ENCODE measurements at places on chromosomes 6 and 20.

DNA sequence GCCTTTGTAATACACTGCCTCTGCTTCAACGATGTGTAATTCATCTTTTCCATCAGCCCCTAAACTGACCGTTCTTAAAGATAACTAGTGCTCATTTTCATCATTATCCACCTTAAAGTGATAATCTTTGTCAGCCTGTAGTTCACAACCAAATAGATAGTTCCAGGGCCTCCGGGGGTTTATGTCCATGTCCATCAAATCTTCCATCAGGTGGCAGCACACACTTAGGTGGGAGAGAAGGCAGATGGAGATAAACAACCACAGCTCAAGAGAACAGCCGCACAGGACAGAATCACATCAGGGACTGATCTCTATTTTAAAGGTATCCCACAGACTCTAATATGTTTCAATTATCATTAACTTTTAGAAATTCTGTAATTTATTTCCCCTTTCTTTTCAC lies 90.9 kb downstream of the LMBRD1 start:
- H3K4me3 ChIP-seq = no peak overlapping the region
- no peaks in the 10 kb centered on the region for H3K4me1 ChIP-seq
- peaks cover 16% of the 10 kb centered on the region for H3K36me3 ChIP-seq
- DNase-seq = no peak
- H3K27ac ChIP-seq = no peak overlapping the region

DNA sequence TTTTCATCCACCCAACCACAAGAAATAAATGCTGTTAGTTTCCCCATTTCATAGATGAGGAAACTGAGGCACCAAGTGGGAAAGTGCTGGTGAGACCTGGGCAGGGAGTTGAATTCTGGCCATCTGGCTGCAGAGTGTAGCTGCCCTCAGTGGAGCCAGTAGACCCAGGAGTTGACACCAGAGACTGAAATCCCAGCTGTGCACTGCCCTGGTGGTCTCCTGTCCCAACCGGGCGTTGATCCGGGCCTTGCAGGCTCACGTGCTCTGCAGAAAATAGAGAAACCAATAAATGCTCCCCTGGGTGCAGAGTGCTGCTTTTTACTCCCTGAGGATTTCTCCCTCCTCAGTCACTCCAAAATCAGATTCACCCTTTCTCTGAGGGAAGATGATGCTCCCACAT lies 18.4 kb downstream of the HLA-F start:
- no peak overlapping the region for H3K4me3 ChIP-seq
- H3K36me3 ChIP-seq = peaks cover 19% of the 10 kb centered on the region
- peaks cover 14% of the 10 kb centered on the region for H3K4me1 ChIP-seq
- H3K27ac ChIP-seq = no peak overlapping the region
- DNase-seq = no peak

DNA sequence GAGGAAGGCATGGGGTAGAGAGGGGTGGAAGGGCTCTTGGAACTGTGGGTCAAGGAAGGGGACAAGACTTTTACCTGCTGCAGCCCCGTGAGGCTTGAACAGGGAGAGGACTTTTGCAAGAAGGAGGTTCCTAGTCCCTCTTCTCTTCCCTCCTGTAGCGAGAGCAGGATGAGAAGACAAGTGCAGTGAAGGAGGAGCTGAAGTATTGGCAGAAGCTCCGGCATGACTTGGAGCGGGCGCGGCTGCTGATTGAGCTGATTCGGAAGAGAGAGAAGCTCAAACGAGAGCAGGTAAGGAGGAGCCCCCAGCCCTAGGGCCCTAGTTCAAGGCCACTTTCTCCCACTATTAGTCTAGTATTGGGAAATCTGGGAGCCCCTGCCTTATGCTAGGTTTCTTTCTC lies 10.6 kb downstream of the BRPF3 start:
- DNase-seq = no peak
- peaks cover 38% of the 10 kb centered on the region for H3K4me1 ChIP-seq
- H3K36me3 ChIP-seq = peaks cover 66% of the 10 kb centered on the region
- H3K4me3 ChIP-seq = no peak overlapping the region

GRCh38 chr6:164911873-164912580 lies 397.4 kb downstream of the C6orf118 start:
- no peaks in the 10 kb centered on the region for H3K27me3 ChIP-seq
- H3K27ac ChIP-seq = no peak overlapping the region
- no peak for DNase-seq

DNA sequence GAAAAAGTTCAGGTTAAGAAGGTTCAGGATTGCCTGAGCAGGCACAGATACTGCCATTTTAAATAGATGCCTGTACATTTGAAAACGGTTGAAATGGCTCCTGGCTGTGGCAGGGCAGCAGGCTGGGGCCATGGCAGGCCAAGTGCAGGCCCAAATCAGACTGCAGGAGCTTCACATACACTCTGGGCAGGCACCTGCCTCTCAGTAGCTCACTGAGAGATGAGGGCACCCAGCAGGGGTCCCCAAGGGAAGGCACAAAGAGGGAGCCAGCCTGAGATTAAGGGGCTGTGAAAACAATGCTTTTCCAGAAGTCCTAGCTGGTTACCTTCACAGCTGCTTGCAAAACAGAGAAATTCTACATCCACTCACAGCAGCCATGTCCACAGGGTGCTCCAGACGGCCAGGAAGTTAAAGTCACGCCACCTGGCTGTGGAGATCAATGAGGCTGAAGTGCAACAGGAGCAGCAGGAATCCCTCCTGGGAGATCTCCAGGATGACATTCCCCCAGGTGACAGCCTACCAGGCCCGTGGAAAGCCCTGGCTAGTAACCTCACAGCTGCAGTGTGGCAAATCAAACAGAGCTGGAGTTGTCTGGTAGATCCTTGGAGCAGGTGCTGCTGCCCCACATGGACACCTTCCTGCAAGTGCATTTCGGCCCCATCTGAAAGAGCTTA lies 6.2 kb upstream of the RAET1E start:
- DNase-seq = no peak
- no peak overlapping the region for H3K27ac ChIP-seq
- H3K27me3 ChIP-seq = peaks cover 12% of the 10 kb centered on the region

GRCh38 chr6:20559924-20560551 lies 25.8 kb downstream of the CDKAL1 start:
- H3K27me3 ChIP-seq = no peaks in the 10 kb centered on the region
- peaks cover 6% of the 10 kb centered on the region for H3K4me1 ChIP-seq
- no peak overlapping the region for H3K27ac ChIP-seq
- H3K36me3 ChIP-seq = peaks cover 3% of the 10 kb centered on the region
- no peak overlapping the region for H3K4me3 ChIP-seq
- DNase-seq = no peak

- peaks cover 2% of the 10 kb centered on the region for H3K27me3 ChIP-seq
- H3K27ac ChIP-seq = no peak overlapping the region
- no peak overlapping the region for H3K4me3 ChIP-seq
- no peaks in the 10 kb centered on the region for H3K36me3 ChIP-seq
Measured at GRCh38 chr20:13312300-13312699, 91.2 kb downstream of the ISM1 start.

DNA sequence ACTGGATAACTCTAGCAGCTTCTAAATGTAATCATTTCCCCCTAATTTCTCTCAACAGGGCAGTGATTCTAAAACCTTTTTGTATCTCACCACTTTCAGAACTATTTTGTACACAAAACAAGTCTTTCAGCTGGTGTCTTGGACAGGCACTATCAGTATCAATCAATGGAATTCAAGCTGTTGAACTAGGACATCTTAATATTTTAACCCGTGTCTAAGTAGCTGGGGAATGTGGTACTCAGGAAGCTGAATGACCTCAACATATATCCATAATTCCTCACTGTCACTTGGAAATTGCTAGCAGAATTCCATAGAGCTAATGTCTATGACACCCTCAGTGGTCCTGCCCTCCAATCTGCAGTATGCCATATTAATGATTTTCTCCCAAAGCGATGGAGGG lies 24.5 kb downstream of the ADAT2 start:
- peaks cover 12% of the 10 kb centered on the region for H3K36me3 ChIP-seq
- H3K4me3 ChIP-seq = no peak overlapping the region
- H3K27ac ChIP-seq = no peak overlapping the region
- DNase-seq = no peak

DNA sequence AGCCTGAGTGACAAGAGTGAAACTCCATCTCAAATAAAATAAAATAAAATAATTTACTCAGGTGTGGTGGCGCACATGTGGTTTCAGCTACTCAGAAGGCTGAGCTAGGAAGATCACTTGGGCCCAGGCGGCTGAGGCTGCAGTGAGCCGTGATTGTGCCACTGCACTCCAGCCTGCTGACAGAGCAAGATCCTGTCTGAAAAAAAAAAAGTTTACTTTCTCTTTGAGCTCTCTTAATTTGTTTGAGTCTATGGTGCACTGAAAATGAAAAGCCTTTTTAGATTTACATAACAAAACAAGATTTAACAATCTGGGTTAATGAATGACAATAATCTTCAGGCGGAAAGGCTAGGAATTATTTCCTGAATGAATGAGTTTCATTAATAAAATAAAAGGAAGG lies 23.3 kb upstream of the NHSL1 start:
- H3K27me3 ChIP-seq = peaks cover 5% of the 10 kb centered on the region
- DNase-seq = no peak
- H3K36me3 ChIP-seq = no peaks in the 10 kb centered on the region
- no peak overlapping the region for H3K4me3 ChIP-seq

DNA sequence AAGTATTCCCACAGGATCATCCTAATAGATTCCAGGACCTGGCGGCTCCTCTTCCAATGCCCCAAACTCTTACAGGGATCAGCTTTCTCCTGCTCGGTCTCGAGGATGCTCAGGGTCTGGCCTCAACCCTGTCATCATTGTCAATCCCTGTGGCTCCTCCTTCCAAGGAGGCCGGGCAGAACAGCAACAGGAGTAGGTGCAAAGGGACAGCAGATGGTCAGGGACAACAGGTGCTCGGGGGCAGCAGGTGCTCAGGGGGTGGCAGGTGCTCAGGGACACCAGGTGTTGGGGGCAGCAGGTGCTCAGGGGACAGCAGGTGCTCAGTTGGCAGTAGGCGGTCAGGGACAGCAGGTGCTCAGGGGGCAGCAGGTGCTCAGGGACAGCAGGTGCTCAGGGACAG lies 84.8 kb downstream of the TTLL2 start:
- DNase-seq = no peak
- H3K27ac ChIP-seq = no peak overlapping the region
- no peak overlapping the region for H3K4me3 ChIP-seq
- no peaks in the 10 kb centered on the region for H3K36me3 ChIP-seq
- H3K27me3 ChIP-seq = no peaks in the 10 kb centered on the region
- H3K4me1 ChIP-seq = no peaks in the 10 kb centered on the region

DNA sequence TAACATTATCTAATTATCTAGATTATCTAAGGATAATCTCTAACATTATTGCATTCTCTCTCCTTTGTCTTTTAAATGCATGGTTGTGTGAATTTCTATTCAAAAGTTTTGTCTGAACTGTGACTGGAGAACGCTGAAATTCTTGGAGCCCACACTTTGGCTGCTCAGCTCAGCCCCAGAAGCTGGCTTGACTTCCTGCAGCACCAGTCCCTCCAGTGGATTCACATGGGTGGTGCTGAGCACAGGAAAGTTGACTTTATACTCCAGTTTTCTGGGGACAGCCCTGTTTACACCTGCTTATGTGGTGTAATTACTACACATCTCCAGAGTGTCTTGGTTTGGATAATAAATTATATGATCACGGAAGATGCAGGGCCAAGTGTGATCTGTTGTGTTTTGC lies 255.1 kb upstream of the NOX3 start:
- H3K27ac ChIP-seq = no peak overlapping the region
- no peaks in the 10 kb centered on the region for H3K36me3 ChIP-seq
- no peaks in the 10 kb centered on the region for H3K27me3 ChIP-seq
- no peak for DNase-seq
- H3K4me3 ChIP-seq = no peak overlapping the region
- H3K4me1 ChIP-seq = no peaks in the 10 kb centered on the region

GRCh38 chr20:1446536-1446935 lies 20.1 kb downstream of the NSFL1C start:
- H3K4me3 ChIP-seq = no peak overlapping the region
- no peak overlapping the region for H3K27ac ChIP-seq

GRCh38 chr6:29726001-29726400 lies 2.8 kb downstream of the HLA-F start:
- H3K36me3 ChIP-seq = peaks cover 45% of the 10 kb centered on the region
- H3K4me1 ChIP-seq = peaks cover 54% of the 10 kb centered on the region
- peak overlapping the region; percentile 34 for H3K27ac ChIP-seq
- no peak for DNase-seq

DNA sequence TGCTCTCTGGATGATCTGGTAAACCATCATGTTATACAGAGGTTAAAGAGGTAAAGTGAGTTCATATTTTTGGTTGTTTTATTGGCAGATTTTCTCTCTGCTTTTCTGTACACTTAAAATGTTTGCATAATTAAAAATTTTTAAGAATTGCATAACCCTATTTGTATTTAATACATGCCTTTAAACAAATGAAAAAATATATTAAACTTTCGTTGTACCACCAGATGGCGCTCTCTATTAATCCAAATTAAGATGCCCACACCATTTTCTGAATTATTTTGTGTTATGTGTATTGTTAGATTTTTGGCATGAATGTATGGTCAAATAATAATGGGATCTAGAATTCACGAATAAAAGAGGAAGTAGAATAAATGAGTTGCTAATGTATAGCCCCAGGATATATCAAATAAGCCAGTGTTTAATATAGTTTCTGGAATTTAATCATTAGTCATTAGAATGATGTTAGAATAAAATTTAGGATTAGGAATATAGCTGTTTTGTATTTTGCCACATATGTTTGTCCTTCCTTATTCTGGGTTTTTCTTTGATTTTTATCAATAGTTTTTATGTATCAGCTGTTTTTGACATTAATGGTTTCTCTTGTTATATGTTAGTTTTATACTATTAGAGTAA lies 38.9 kb downstream of the SMAP1 start:
- no peak overlapping the region for H3K4me3 ChIP-seq
- no peaks in the 10 kb centered on the region for H3K27me3 ChIP-seq
- DNase-seq = no peak
- peaks cover 14% of the 10 kb centered on the region for H3K4me1 ChIP-seq
- no peak overlapping the region for H3K27ac ChIP-seq
- peaks cover 10% of the 10 kb centered on the region for H3K36me3 ChIP-seq

GRCh38 chr6:150534553-150534952 lies 65.1 kb upstream of the PLEKHG1 start:
- no peaks in the 10 kb centered on the region for H3K36me3 ChIP-seq
- H3K27ac ChIP-seq = no peak overlapping the region
- H3K4me3 ChIP-seq = no peak overlapping the region
- H3K4me1 ChIP-seq = no peaks in the 10 kb centered on the region
- peaks cover 5% of the 10 kb centered on the region for H3K27me3 ChIP-seq

- peaks cover 3% of the 10 kb centered on the region for H3K36me3 ChIP-seq
- peaks cover 2% of the 10 kb centered on the region for H3K27me3 ChIP-seq
- H3K4me1 ChIP-seq = peaks cover 58% of the 10 kb centered on the region
- no peak for DNase-seq
- no peak overlapping the region for H3K27ac ChIP-seq
Measured at GRCh38 chr6:340186-340955, 48.1 kb downstream of the DUSP22 start.
